ENCODE measurements at places on chromosomes 2 and 18.

DNA sequence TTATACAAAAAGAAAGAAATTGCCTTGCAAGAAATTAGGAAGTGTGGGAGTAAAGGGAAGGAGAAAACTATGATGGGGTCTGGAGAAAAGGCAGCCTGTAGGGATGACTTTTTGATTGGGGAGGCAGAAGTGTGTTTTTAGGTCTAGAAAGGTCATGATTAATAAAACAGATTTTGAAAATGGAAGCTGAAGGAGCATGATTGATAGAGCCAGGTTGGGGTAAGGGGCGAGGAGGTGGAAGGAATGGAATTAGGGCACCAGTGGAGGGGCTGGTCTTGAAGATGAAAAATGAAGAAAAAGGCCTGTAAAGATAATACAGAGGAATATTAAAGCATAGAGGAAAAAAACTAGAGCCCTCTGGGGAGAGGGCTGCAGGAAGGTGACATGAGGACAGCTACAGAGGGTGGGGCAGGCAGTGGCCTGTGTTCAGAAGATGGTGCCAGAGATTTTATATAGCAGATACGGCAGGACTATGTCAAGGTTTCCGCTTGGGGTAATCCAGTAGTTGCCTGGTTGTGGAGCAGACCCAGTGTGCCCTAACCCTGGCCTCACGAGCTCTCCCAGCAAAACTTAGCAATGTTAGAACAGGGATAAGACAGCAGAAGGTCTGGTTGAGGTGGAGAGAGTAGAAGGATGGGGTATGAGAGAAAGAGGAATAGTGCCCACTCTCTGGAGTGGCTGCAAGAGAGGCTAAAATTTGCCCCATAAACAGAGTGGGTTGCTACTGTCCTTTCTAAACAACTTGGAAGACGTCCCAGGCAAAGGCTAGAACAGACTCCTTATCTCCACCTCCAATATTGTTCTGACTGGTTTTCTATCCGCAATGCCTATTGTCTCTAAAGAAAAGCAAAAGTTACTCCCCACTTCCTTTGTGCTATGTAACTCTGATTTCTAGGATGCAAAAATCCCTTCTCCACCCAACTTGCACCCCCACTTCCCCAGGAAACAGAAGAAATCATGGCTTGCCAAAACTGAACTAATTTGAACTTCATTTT is 287.3 kb downstream of the AGPS start:
- DNase-seq: no peak

GRCh38 chr2:236970656-236971010 is 115.1 kb upstream of the COPS8 start:
- DNase-seq: no peak

DNA sequence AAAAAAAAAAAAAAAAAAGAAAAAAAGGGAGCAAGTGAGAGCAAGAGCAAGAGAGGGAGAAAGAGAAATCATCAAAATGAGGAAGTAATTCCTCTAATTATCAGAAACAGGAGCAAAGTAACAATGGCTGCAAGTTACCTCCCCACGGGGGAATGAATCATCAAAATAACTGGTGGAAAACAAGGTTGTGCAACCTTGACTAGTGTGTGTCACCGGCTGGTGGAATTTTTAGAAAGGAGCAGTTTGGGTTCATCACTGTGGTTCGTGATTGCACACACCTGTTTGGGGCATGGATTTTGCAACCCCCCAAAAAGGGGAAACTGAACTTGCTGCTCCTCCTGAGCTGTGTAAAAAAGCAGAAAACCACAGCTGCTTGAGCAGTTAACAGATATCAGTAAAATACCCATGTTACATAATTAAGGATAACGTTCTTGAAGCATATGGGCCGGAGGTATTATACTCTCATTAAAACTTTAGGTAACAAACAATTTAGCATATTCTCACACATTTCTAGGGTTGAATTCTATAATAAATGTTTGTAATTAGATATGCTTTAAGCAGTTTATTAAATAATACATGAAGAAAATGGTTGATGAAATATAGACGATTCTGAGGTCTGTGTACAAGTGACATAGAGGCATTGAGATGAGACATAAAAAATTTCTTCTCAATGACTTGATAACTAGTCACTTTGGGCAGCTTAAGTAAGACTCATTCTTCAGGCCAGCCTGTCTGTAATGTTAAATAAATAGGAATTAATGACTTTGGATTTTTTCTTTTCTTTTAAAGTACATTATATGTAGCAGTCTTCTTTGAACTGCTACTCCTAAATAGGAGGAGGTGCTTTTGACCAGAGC is 184.2 kb upstream of the ZEB2 start:
- no peak for DNase-seq

DNA sequence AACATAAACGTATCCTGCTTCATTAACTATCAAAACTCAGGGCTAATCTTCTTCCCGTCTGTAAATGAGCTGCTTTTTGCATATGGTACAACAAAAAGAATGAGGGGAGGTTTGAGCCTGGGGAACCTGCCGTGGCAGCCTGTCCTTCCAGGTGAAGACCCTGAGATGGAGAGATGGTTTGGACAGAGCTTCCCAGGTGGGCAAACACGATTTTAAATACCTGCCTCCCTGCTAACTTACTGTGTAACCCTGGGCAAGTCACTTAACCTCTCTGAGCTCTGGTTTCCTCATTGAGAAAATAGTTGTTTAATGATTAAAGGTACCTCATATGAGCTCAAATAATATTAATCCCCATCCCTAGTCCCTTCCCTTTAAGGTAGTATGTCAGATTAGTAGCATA is 9.0 kb downstream of the EMX1 start:
- DNase-seq: no peak

- no peak for DNase-seq
These were observed 216.6 kb downstream of the SH3BP4 start for GRCh38 chr2:235168174-235168979.

DNA sequence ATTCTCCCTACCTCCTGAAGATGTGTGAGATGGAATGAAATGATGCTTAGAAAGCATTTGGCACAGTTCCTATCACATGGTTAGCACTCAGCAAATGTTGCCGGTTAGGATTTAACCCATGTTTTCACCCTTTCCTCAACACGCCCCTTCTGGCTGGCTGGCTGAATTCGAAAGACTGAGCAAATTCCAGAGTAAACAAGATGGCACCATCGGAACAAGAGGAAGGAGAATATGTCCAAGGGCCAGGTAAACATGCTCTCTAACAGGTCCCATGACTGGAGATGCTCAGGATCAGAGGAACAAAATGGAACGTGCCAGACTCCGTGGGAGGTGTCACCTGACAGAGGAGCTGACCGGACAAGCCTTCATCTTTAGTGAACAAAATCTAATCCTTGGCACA is 145.6 kb downstream of the ANKRD44 start:
- DNase-seq: no peak

GRCh38 chr2:158478816-158479215 is 22.1 kb downstream of the PKP4 start:
- DNase-seq: no peak

- DNase-seq: no peak
These were observed 46.5 kb upstream of the COL5A2 start for GRCh38 chr2:189226017-189226416.

DNA sequence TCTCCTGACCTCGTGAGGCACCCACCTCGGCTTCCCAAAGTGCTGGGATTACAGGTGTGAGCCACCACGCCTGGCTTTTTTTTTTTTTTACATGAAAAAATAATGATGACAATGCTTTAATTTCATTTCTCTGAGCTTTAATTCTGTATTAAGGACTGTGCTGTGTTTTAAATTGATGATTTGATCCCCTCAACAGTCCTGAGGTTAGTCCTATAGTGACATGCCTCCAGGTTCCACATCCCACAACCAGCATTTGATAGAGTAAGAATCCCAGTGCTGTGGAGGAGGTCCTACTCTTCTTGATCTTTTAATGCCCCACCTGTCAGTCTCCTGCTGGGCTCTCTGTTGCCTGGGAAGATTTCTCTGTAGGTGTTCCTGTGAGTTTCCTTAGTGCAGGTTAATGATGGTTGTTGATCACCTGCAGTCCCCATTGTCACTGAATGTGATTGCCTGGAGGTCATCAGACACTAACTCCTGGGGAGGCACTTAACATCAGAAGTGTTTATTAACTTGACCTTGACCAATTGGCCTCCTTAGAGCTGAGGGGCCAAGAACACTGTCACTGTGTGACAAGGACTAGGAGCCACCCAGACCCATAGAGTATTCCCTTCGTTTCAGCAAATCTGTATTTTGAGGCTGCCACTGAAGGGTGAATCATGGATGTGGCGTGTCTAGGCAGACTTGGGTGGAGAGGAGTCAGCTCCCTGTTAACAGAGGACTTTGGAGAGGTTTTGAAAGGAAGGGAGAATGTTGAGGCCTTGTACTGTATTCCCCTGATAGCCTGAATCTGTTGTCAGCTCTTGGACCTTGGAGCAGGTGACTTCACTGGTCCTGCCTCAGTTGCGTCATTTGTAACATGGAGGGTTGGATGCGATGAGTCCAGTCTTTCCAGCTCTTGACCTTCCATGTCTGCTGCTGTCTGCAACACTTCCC is 11.5 kb downstream of the ASAP2 start:
- no peak for DNase-seq

- no peak for DNase-seq
These were observed 30.7 kb upstream of the KLHL14 start for GRCh38 chr18:32803568-32803967.

- no peak for DNase-seq
These were observed 24.1 kb upstream of the PLEKHM3 start for GRCh38 chr2:208049441-208049840.

DNA sequence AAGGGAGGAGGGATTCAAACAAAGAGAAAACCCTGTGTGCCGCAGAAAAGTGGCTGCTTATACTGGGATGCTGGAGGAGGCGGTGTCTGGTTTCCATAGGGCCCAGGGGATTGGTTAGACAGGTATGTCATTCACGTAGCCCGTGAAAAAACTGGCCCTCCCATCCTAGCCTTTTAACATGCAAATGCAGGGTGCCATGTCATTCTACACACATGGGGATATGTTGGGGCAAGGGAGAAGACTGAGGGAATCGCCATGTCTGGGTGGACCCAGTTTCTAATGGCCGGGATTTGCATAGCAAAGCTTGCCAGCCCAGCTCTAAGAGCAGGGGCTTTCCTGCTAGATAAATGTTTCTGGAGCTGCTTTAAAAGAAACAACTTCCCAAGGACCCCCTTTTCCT is 8.2 kb upstream of the RNU2-63P start:
- no peak for DNase-seq

DNA sequence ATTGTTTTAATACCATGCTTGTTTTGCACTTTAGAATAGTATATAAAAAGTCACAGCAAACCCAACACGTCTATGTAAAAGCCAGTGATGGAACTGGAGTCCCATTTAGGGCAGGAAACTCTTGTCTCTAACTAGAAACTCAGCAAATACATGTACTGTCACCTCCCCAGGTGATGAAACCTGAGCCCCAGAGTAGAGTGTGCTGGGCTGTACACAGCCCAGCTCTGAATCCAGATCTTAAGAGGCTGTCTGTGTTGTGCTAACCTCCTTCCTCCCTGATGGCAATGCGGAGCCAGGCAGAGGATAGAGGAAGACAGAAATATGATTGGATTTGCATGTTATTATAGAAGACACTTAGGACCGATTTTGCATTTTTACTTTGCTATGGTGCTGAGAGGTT is 317.5 kb upstream of the TRIB2 start:
- DNase-seq: no peak

- no peak for DNase-seq
These were observed 65.6 kb downstream of the MYCN start for GRCh38 chr2:16005816-16006536.

DNA sequence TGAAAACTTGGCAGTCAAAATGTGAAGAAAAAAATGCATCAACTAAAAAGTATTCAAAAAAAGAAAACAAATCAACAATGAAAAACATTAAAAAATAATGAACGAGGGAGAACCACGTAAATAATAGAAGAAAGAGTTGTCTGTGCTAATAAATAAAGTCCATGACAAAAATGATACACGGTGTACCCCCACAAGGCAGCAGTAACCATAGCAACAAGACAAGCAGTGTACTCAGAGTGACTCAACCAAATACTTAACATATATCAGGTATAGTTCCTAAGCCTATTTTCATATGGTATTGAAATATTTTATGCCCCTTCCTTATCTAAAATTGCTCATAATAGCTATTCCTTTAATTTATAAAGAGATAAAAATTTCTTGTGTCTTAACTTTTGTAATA is 162.3 kb upstream of the TMEM200C start:
- no peak for DNase-seq

DNA sequence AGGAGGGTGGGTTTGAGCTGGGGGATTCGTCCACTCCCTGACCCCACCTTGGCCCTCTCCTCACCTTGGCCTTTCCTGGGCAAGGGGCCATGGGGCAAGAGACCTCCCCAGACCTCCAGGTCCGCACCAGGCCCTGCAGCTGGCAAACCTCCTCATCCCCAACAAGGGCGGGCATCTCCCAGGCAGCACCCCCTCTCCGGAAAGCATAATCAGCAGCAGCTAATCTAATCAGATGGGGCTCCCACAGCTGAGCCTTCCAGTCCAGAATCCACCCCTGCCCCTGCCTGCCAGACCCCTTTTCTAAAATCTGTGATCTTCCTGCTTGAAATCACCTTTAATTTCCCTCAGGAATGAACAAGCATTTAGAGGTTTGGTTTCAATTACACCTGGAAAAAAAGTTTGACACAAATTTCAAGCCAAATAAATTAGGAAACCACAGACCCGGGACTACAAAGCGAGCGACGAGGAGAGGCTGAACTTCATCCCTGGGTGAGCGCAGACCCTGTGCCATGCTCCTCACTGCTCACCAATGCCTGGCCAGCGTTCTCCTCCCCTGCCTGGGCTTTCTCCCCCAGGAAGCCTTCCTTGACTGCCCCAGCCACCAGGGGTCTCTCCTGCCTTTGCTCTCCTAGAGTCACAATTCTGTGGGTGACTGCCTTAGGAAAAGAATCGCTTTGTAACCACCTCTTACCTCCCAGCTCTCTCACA is 143.0 kb upstream of the MYCN start:
- DNase-seq: peak; percentile 13

DNA sequence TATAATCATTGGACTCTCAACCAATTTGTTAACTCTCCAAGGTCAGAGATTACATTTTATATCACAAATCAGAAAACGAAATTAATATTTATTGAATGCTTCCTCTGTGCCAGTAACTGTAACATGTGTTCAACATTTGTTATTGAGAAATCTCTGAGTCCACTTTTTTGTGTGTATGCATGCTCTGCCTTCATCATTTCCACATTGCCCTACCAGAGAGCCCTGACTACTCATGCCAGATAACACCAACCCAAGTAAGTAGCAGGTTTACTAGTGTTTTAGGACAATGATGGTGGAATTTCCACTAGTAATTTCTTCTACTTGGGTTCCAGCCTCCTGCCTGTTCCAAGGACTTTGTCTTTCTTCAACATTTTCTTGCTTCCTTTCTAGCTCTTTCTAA is 14.2 kb upstream of the FAP start:
- DNase-seq: no peak

GRCh38 chr2:52036024-52036423 is 1004.1 kb upstream of the NRXN1 start:
- no peak for DNase-seq

DNA sequence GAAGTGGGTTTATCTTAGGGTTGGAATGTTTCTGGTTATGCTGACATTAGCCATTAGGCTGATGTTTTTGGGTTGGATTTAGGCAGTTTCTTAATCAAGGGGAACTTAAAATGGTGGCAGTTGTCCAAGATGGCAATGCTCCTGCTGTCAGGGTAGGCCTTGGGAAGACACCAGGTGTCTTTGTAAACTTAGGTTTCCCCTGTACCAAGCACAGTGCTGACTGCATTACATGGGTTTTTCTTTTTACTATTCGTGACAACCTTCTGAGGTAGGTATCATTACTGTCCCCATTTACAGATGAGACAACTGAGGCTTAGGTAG is 528 bp upstream of the ATG16L1 start:
- DNase-seq: no peak
